Fibroblast of skin of back (primary cell): ENCODE measurements at places on chromosomes 13 and 19.

DNA sequence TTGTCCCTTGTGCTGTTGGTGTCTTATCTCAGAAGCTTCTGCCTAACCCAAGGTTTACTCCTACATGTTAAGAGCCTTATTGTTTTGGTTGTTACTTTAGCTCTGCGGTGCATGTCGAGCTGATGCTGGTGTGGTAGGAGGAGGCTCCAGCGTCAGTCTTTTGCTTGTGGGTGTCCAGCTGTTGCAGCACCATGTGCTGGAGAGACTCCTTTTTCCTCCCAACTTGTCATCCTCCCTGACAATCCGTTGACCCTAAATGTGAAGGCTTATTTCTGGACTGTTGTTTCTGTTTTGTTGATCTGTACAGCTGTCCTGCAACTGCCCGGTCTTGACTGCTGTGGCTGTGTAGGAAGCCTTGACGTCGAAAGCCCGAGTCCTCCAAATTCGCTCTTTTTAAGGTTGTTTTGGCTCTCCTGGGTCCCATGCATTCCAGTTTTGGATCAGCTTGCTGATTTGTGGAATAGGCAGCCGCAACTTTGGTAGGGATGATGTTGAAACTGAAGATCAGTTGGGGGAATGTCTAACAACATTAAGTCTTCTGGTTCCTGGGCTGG lies 15.3 kb downstream of the NAXD start:
- no peak for DNase-seq

GRCh38 chr19:48859711-48860572 lies 8.5 kb downstream of the PLEKHA4 start:
- DNase-seq, result no peak

DNA sequence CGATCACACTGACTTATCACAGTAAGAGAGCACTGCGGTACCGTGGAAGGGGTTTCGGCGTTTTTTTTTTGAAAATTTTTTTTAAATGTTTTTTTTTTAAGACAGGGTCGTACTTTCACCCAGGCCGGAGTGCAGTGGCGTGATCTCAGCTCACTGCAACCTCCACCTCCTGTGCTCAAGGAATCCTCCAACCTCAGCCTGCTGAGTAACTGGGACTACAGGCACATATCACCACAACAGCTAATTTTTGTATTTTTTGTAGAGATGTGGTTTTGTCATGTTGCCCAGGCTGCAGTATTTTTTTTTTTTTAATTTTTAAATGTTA lies 19.0 kb downstream of the LTBP4 start:
- no peak for DNase-seq

- no peak for DNase-seq
These were observed 1.9 kb upstream of the FAM174C start for GRCh38 chr19:1273263-1274041.

DNA sequence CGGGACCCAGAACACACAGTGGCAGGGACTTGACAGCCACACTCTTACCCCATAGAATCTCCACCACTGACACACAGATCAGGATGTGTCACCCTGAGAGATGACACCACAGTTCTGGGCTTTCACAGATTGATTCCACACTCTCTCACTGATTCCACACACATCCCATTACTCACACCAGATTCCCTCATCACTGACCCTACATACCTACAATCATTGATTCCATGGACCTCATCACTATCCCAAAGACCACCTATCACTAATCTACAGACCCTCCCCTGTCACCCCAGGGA lies 57.6 kb upstream of the ZNF527 start:
- DNase-seq, result no peak

DNA sequence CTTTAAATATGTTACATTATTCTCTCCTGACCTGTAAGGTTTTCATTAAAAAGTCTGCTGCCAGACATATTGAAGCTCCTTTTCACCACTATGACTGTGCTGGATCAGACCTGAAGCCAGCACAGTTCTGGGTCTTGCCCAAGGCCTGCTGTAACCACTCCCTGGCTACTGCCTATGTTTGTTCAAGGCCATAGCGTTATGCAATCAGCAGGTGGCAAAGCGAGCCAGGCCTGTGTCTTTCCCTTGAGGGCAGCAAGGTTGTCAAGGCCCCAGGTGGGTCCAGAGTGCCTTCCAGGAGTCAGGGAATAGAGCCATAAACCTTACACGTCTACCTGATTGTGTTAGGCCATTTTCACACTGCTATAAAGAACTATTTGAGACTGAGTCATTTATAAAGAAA lies 496.8 kb upstream of the PCDH9 start:
- DNase-seq, result no peak

DNA sequence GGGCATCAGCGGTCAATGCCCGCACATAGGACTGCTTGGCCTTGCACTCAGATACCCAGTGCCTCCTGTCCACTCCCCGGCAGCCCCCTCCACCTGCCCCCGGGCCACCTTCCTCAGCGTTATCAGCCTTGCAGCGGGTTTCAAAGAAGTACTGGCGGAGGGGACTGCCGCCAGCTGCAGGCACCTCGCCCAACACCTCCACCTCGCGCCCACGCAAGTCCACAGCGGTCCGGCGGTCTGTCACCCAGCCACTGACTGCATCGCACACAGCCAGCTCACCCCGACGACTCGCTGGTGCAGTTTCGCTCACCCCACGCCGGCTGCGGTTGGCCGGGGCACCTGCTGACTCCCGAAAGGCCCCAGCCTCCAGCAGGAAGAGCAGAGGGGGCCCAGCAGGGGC lies 3.2 kb downstream of the NTF4 start:
- no peak for DNase-seq
